Naive B cell (primary cell): ENCODE measurements at places on chromosomes 7 and 10. TPM values are rescaled to one million over a fixed set of nuclear protein-coding genes. Genes with fewer than 3 reads are reported as not detected.

STEAP1 gene
- polyA plus RNA-seq = 0.83 TPM

DNA sequence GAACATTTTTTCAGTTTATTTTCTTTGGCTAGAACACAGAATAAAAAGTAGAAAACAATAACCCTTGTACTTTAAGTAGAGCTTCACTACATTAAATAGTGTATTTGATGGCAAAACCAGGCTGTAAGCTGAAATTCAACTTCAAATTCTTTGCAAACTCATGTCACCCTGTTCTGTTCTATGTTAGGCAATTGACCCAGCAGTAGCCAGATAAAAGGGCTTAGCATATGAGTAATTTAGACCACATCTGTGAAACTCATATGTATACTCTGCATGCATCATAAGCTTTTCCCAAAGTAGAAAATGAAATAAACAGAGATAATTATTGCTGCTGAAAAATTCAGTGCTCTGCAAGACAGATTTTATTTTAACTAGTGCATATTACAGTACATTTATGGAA, 150.2 kb downstream of the GNAI1 start:
- no peak for DNase-seq

TUBB8 gene
- not detected for polyA plus RNA-seq

RASA4B gene
- polyA plus RNA-seq = 4.4 TPM

DNA sequence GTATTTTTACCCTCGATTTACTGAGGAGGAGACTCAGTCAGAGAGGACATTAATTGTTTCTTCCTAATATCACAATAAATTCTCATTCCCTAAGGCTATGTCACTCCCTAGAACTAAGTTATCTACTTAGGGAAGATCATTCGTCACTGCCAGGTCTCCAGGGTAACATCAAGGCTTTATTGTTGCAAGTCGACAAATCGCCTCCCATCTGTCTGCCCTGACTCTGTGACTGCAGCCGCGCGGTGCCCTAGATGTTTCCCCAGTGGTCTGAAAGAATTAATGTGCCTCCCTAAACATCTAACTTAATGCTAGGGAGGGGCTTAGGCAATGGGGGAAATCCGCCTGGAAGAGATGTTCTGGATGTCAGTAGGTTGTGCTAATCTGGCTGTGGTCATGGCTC, 558.8 kb upstream of the C7orf33 start:
- DNase-seq = no peak

DNA sequence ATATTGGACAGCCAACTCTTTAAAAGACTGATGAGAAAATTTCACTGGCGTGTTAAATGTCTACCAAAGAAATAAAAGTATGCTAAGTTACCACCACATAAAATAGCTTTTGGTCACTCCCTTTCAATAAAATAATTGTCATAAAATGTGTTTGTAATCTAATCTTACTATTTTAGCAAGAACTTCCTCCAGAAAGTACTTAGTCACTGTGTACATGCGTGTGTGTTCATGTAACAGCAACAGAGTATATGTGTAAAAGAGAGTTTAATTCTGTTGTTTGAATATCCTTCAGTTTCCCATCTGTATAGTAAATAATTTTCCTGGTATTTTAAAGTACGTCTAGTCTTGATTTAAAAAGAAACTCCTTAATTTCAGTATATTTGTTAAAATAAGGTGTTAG, 35.0 kb upstream of the WASL start:
- no peak for DNase-seq

GRCh38 chr7:19439517-19439916, 269.3 kb downstream of the POLR1F start:
- DNase-seq = no peak

RP9 gene
- polyA plus RNA-seq = 86.1 TPM

GRCh38 chr7:30743371-30744074, 8.4 kb upstream of the INMT start:
- DNase-seq = no peak

GRCh38 chr7:2383543-2384274, 19.7 kb upstream of the CHST12 start:
- no peak for DNase-seq

- peak; percentile 91 for DNase-seq
Observed at GRCh38 chr10:133274751-133275683, 1.7 kb downstream of the ADAM8 start.

DNA sequence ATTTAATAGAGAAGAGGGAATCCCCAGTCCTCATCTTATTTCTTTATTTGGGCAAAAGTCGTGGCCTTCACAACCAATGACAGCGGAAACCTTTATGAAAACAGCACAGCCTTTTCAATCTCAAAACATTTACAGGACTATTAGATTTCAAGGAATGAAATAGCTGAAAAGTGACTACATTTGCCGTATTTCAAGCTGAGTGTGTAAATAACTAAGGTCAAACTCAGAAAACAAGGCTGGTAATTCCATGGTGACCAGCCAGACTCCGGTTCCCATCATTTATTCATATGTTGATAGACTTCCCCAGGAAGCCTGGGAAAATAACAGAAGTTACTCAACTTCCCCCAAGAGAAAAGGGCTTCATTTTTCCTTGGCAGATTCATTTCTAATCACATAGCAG, 457.3 kb upstream of the NFE2L3 start:
- no peak for DNase-seq

- DNase-seq = no peak
Observed at GRCh38 chr7:138538518-138538917, 78.5 kb downstream of the TRIM24 start.

- DNase-seq = no peak
Observed at GRCh38 chr7:22142572-22142971, 196.9 kb upstream of the CDCA7L start.

- no peak for DNase-seq
Observed at GRCh38 chr7:44104860-44105771, 971 bp downstream of the AEBP1 start.

GRCh38 chr10:113011592-113012374, 61.7 kb downstream of the TCF7L2 start:
- no peak for DNase-seq

CFAP69 gene
- polyA plus RNA-seq = not detected

GRCh38 chr7:48419401-48419800, 248.1 kb downstream of the ABCA13 start:
- no peak for DNase-seq

GRCh38 chr7:47580811-47581331, 1.0 kb downstream of the TNS3 start:
- DNase-seq = no peak

- DNase-seq = no peak
Observed at GRCh38 chr7:85068799-85069198, 118.1 kb downstream of the SEMA3D start.

GRCh38 chr10:36066850-36067249, 424.8 kb upstream of the FZD8 start:
- no peak for DNase-seq

- DNase-seq = no peak
Observed at GRCh38 chr7:5525271-5526099, 101.9 kb upstream of the TNRC18 start.

- DNase-seq = no peak
Observed at GRCh38 chr10:70578371-70578947, 24.1 kb downstream of the PRF1 start.

DNA sequence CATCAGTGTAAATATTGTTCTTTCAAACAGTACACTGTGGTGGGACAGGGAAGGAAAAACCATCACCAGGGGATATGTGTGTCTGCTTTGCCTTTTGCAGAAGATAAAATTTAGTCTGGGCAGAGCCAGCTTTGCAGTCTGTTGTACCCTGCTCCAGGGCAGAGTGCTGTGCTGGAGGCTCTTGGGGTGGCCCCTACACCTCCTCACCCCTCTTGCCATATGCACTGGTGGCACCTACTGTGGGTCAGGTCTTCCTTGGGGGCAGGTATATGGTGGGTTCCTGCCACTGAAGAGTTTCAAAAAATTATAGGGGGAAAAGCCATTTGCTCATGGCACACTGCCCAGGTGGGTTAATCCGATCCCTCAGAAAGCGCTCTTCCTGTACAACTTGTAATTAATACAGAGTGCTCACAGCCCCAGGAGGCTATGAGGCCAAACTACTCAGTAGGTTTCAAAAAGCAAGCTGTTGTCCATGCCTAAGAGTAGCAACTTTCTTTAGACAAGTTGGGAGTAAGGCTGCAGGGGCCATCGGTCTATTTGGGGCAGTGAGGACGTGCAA, 112.7 kb upstream of the BMPER start:
- no peak for DNase-seq

GRCh38 chr7:2689951-2690705, 2.1 kb downstream of the AMZ1 start:
- DNase-seq = no peak

GPR15LG gene
- not detected for polyA plus RNA-seq

- DNase-seq = no peak
Observed at GRCh38 chr10:58568428-58568935, 55.8 kb downstream of the BICC1 start.

AASS gene
- 3.7 TPM for polyA plus RNA-seq

PRKAR2B gene
- polyA plus RNA-seq = not detected

GRCh38 chr10:123677556-123677955, 11.4 kb downstream of the GPR26 start:
- DNase-seq = no peak

DGKI gene
- polyA plus RNA-seq = not detected

DNA sequence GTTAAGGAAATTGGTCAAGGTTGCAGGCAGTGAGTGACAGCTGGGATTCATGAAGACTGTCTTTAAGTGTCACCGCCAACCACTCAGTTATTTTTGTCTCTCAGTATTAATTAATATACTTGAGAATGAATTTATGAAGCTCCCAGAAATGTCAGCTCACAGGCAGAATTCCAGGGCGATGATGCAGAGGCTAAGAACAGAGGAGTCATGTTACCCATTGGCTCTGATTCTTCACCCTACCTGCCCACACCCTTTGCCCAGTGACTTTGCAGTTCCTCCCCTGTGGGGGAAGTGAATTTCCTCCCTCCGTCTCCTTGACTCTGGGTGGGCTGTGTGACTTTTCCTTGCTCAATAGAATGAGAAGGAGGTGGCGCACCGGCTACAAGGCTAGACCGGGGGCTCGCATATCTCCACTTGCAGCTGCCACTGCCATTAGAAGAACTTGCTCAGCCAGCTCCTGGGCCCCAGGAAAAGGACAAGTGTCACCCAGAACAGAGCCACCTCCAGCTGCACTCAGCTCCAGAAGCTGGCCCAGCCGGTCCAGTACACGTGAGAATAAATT, 157.1 kb upstream of the PRKCQ start:
- no peak for DNase-seq

KAT6B gene
- 42.4 TPM for polyA plus RNA-seq

ADRB1 gene
- not detected for polyA plus RNA-seq

MKX gene
- polyA plus RNA-seq = not detected

ZPBP gene
- not detected for polyA plus RNA-seq

DNA sequence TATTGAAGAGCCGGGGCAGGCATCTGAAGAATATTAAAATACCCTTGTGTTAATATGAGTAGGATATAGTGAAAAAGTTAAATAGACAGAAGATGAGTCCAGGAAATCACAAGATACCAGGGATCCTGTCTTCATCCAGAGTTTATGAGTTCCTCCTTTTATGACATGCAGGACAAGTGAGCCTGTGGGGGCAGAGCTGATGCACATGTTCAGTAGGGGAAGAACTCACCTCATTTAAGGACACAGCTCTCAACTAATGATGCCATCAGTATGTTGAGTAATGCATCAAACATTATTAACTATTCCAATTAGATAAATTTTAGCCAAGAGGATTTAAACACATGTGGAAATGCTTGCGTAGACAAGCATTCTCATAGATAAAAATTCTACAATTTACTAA, 435.8 kb upstream of the AKR1E2 start:
- DNase-seq = no peak

DNA sequence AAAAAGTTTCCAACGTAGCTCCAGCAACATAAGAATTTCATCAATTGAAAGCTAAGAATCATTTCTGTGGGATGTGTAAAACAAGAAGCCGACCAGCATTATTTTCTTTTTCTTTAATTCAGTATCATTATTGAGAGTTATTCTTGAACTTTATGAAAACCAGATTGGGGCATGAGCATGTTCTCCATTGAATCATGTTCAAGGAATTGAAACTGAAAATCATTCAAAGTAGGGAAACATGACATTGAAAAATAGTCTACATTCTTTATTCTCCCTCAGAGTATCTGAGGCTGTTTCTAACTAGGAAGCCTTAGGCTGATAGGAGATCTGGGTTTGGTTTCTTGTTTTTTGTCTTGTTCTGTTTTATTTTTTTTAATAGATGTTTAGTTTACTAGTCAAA, 253.7 kb downstream of the DYNC1I1 start:
- DNase-seq = no peak

GRCh38 chr7:114979388-114979787, 57.5 kb downstream of the MDFIC start:
- DNase-seq = no peak

TMEM196 gene
- not detected for polyA plus RNA-seq

DNA sequence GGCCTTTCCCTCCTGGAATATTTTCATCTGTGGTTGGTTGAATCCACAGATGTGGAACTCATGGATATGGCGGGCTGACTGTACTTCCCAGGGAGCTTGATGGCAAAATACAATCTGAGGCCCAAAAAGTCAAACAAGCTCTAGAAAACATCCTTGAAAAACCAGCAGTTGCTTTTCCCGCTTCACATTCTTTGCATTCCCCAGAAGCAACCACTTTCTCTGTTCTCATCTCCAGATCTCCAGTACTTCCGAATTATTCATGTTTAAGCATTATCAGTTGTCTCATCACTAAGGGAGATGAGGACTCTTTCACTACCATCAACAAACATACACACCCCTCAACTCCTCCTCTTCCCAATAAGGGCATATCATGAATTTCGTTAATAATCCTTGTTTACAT, 55.3 kb downstream of the KIF5B start:
- no peak for DNase-seq

DNA sequence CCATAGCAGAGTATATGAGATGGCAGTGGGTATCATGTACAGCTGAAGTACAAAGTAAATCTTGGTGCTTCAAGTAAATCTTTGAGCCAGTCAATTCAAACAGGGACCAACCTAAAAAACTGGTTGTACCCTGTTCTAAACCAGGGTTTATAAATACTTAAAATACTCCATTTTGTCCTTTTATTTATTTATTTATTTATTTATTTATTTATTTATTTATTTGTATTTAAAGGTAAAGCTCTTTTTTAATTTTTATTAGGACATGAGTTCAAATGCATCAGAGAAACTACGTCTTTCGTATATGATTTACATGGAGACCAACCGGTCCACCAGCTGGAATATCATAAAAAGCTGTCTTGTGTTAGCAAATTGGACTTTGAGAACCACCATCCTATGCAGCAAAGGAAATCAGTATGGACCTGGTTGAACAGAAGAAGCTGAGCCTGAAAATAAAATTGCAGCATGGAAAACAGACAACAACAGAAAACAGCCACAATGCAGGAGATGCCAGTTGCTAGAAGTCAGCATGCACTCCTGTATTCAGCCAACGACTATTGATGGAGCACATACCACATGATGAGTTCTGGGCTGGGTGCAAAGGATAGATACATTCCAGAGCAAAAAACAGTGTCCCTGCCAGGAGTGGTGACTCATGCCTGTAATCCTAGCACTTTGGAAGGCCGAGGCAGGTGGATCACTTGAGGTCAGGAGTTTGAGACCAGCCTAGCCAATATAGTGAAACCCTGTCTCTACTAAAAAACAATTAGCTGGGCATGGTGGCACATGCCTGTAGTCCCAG, 60.0 kb downstream of the PLXNA4 start:
- no peak for DNase-seq
